IPS DF 6.9 (cell line): ENCODE measurements at places on chromosomes 16 and 17.

GRCh38 chr17:80621997-80622357, 77.3 kb downstream of the RPTOR start:
- no peak for DNase-seq

GRCh38 chr17:31581491-31581890, 190.0 kb downstream of the RAB11FIP4 start:
- DNase-seq: no peak

GRCh38 chr17:49575679-49576087, at the start of gene NXPH3:
Gene NXPH3, plus strand, starts transcription at chr17:49575871. Its CDS starts 349 bp downstream, at chr17:49576220.
- DNase-seq: no peak

- no peak for DNase-seq
These were observed 5.4 kb upstream of the STAT5B start for GRCh38 chr17:42281571-42282096.

DNA sequence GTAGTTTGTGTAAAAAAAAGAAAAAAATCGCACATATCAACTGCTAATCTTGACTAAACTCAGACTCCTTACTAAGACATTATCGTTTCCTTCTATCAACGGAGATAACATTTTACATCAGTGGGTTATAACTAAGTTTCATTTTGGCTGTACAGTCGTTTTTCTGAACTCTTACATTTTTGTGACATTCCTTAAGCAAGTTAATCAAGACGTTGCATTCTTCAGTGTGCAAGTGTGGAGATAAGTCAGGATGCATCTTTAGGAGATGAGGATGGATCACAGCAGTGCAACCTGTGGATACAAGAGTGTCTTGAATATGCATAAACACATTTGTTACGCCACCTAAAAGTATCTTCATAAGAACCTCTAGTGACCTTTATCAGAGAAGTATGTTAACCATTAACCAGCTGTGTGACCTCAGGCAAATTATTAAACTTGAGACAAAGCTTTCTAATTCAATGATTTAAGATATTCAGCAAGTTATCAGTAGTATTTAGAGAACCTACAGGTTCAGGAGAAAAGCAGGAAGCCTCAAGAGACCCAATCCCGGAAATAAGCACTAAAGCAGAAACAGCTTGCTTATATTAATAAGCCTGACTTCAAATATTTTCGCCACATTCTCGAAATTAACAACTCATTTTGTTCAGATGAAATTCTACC, 9.4 kb downstream of the CMC2 start:
- DNase-seq: no peak

DNA sequence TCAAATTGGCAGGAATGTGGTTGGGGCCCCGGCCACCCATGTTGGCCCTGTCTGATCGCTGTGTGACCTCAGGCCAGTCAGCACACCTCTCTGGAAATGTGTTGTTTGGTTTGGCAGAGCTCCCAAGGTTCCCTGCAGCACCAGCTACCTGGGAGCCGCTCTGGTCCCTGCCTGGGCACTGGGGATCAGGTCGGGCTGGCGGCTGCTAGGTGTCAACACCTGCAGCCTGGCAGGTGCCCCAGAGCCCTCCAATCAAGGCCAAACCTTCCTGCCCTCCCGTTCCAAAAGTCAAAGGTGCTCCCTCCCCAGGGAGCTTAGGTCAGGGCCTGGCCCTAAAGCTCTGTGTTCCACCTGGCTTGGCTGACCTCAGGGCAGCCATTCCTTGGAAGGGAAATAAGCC, 55.9 kb downstream of the ZDHHC7 start:
- DNase-seq: no peak

GRCh38 chr17:47317119-47317518, 6.6 kb upstream of the EFCAB13 start:
- DNase-seq: no peak

- DNase-seq: no peak
These were observed 190.6 kb upstream of the TBX2 start for GRCh38 chr17:61209106-61209439.

GRCh38 chr17:34151102-34151501, 104.0 kb upstream of the CCL2 start:
- no peak for DNase-seq

DNA sequence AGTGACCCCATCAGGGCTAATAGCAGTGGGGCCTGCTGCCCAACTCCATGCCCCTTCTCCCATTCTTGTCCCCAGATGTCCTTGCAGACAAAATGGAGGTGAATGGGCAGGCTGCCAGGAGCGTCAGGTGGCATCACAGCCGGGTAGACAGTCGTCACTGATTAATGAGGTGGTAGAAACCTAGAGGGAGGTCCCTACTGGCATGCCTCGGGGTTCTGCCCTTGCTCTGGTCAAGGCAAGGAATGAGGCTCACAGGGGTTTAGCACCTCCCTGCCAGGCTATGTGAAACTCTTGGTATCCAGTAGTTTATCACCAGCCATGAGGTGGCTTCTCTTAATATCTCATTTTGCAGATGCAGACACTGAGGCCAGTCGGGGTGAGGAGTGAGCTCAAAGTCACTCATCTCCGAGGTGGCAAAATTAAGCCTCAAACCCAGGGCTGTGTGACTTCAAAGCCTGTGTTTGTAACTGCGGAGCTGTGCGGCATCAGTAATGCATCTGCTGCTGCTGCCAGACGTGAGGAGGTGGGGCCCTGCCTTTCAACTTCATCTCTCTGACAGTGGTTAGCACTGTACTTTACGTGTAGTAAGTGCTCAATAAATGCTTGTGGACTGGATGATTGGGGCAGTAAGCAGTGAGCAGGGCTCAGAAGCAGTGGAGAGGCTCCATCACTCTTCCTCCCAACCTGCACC, 21.3 kb downstream of the RAI1 start:
- DNase-seq: no peak

- DNase-seq: no peak
These were observed 47.8 kb upstream of the AXIN2 start for GRCh38 chr17:65609286-65609685.

GRCh38 chr17:65593855-65594845, 32.7 kb upstream of the AXIN2 start:
- DNase-seq: no peak

DNA sequence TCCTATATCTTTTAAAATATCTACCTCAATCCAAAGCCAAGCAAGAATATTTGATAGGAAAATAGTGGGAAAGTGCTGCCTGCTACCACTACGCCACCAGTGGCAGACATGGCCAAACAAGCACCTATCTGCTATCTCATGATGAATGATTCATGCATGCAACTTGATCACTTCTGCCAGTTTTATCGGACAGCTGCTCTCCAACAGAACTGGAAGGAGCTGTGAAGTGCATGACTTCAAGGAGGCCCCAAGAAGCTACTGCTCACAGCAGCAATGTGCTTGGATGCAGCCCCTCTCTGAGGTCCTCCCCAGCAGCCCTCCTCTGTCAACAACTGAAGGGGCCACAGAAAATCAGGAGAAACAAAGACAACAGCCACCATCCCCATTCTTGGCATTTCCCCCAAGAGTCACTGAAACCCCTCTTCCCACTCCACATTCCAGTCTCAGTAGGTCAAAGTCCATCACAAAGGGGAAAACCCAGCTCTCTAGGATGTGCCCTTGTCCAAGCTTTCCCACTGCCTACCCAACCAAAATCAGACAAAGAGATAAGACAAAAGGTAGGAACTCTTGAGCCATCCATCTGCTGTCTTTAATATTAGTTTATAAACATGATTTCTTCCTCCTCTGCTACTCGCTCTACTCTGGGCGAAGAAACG, 215.3 kb downstream of the C16orf78 start:
- no peak for DNase-seq

DNA sequence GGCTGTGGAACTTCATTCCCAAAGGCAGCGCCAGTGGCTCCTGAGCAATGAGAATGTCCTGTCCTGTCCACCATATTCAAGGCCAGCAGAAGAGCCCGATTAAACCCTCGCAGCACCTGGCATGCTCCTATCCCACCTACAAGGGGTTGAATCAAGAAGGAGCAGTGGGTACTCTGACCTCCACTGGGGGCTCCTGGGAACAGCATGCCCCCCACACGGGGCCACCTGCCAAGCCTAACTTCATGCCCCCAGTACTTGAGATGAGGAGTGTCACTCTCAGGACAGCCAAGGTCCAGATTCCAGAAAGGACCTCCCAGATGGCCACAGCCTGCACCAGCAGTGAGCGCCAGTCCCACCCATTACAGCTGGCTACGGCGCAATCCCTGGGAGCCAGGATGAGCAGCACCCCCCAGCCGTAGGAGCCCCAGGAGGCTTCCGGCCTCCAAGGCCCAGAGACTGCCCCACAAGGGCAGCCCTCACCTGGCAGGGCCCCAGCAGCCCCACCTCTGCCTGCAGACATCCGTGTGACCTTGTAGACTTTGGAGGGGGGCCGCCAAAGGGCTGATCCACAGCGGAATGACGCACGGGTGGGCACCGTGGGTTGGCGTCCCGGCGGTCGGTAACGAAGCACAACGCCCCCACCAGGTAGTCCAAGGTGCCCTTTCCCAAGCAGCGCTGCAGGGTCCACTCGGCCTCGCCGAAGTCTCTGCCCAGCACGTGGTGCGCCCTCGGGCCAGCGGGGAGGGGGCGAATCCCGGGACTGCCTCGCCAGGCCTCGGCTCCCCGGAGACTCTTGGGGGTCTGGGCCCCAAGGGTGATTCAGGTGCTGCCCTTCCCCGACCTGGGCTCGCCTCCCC, 1.0 kb upstream of the MPDU1 start:
- DNase-seq: no peak

DNA sequence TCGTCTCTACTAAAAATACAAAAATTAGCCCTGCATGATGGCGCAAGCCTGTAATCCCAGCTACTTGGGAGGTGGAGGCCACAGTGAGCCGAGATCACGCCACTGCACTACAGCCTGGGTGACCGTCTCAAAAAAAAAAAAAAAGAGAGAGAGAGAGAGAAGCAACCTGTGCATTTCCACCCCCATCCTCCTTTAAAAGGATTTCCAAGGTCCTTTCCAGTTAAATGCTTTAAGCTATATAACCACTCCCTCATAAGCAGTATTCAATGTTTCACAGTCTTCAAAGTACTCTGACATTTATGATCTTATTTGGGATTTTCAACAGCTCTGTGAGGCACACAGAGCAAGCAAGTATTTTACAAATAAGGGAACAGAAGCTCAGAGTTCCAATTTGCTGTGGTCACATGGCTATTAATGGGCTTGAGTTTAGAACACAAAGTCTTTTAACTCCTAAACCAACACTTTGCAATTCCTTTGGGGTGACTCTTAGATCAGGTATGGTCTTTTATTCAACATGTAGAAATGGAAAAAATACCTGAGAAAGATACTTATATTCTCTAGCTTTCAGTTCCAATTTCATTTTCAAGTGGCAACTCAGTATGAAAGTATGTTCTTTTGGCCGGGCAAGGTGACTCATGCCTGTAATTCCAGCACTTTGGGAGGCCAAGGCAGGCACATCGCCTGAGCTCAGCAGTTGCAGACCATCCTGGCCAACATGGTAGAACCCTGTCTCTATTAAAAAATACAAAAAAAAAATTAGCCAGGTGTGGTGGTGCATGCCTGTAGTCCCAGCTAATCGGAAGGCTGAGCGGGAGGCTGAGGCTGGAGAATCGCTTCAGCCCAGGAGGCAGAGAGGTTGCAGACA, 31.3 kb downstream of the SPOP start:
- no peak for DNase-seq

- no peak for DNase-seq
These were observed 2.0 kb upstream of the CCL2 start for GRCh38 chr17:34253139-34253525.

DNA sequence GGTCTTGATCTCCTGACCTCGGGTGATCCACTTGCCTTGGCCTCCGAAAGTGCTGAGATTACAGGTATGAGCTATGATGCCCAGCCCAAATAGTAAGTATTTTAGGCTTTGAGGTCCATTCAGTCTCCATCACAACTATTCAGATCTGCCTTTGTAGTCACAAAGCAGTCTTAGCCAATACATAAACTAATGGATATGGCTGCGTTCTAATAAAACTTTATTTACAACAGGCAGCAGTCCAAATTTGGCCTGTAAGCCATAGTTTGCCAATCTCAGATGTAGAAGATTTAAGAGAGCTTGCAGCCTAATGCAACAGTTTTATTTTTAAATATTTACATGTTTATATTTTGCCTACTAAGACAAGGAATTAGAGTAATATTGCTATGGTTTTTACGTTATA, 111.7 kb downstream of the YPEL2 start:
- no peak for DNase-seq

GRCh38 chr17:18280766-18281371, 20.4 kb downstream of the MIEF2 start:
- no peak for DNase-seq
